Left cardiac atrium (tissue), 4 donors: ENCODE measurements at places on chromosomes 11 and 22.

DNA sequence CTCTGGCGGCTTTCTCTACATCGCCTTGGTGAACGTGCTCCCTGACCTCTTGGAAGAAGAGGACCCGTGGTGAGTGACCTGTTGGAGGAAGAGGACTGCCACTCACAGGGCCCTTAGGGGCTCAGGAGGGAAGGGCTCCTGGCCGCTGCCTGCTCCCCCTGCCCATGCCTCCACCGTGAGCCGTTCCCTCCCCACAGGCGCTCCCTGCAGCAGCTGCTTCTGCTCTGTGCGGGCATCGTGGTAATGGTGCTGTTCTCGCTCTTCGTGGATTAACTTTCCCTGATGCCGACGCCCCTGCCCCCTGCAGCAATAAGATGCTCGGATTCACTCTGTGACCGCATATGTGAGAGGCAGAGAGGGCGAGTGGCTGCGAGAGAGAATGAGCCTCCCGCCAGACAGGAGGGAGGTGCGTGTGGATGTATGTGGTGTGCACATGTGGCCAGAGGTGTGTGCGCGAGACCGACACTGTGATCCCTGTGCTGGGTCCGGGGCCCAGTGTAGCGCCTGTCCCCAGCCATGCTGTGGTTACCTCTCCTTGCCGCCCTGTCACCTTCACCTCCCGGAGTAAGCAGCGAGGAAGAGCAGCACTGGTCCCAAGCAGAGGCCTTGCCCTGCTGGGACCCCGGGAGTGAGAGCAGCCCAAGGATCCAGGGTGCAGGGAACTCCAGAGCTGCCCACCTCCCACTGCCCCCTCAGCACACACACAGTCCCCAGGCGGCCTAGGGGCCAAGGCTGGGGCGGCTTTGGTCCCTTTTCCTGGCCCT lies 6.9 kb downstream of the SLC39A13 start:
- DNase-seq = no peak

- DNase-seq = no peak
These were observed 991.2 kb upstream of the TENM4 start for GRCh38 chr11:80432057-80432456.

DNA sequence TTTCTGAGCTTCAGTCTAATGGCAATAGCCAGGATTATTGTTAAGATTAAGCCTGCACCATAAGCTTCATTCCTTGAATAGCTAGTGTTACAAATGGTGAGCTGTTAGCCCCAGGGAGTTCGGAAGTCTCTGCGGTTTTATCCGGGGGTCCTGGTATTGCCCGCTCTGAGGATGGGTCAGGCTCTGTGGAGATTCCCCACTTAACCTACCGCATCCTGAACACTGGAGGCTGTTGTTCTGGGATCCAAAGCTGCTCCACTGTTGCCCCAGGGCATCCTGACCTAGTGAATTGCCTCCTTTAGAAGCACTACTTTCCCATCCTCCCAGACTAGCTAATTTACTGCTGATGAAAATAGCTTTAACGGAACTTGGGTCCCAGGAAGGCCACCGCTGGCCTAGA lies 14.5 kb upstream of the PEX26 start:
- no peak for DNase-seq

DNA sequence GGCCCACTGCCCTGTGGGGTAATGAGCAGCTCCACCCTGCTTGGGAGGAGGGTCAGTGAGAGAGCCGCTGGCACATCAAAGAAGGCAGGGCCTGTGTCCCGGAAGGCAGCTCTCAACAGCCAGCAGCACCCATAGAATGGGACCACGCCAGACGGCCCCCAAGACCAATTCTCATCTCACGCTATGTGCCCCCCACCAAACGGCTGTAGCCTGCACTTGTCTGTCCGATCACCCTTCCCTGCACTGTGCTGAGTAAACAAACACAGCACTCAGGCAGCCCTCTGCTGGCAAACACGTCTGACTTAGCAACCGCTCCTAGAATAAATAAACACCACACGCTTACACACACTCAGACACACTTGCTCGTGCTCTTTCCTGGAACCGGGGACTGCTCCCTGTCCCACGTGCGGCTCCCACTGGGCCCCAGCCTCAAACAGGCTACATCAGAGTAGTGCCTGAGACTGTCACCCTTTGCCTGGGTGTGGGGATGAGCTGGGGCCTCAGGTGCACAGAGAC lies 53.2 kb upstream of the CDON start:
- DNase-seq = peak; percentile 82

DNA sequence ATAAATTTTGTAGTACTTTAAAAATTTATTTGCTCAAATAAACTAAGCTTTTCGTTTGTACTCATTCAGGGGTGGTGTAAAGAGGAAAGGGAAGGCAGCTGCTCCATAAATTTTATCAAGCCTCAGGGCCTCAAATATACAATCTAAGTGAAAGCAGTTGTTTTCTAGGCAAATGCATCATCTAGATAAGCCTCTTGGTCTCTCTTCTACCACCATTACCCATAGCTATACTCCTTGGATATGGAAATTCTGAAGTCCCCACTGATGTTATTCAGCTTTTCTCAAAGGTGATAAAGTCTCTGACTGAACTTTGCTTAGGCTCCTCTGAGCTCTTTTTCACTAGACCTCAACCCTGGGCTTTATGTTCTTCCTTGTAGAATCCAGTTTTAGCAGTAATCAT lies 1313.1 kb downstream of the JRKL start:
- no peak for DNase-seq

DNA sequence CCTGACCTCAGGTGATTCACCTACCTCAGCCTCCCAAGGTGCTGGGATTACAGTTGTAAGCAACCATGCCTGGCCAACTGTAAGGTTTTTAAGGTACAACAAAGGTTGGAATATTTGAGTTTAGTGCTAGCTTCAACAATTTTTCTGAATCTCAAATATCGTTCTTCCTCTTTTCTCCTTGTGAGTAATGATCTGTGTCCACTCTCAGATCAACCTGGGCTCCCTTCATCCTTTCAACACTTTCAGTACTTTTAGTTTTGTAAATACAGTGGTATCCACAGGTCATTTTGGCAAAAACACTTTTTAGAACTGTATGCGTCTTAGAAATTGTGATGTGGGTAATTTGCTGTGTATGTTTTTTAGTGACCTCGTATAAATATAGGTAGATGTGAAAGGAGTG lies 7.9 kb downstream of the PACS1 start:
- no peak for DNase-seq

DNA sequence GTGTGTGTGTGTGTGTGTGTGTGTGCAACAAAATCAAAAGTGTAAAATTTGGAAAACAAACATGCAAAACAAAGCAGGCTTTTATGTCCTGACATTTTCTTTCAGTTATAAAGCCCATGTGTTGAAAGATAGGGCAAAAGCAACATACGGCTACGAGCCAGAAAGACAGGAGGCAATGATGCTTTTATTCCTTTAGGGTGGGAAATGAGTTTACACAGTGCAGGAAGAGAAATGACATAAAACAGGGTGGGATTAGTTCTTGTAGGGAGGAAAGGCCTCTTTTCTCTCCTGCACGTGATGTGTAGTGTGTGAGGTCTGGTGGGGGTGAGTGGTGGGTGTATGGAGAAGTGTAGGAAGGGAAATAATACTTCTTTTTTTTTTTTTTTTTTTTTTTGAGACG lies 29.4 kb downstream of the IL18 start:
- no peak for DNase-seq

DNA sequence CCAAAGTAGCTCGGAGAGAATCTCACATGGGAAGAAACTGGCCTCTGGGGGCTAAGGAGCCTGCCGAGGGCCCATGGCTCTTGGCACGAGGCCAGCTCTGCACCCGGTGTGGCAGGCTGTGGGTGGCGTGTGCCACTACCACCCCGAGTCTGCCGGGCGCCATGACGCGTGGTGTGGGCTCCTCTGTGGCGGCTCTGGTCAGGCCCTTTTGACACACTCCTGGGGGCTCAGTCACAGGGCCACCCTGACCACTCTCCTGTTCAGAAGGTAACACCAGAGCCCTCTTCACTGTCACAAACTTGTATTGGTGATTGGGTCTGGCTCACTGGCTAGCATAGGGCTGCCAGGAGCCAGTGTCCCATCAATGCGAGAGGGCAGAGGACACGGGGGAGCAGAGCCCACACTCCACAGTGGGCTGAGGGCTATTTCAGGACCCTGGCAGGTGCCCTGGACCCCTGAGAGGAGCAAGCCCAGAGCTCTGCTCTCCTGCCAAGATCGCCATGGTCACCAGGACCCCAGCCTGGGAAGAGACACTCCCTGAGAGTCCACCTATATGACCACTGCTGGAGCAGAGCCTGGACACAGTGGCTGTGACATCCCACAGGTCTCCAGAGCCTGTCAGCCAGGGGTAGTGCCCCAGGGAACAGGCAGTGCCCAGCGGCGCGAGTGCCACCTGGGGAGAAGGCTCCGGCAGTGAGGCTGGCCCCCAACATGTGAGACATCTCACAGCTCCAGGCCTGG lies 8.6 kb upstream of the PPM1F start:
- no peak for DNase-seq

DNA sequence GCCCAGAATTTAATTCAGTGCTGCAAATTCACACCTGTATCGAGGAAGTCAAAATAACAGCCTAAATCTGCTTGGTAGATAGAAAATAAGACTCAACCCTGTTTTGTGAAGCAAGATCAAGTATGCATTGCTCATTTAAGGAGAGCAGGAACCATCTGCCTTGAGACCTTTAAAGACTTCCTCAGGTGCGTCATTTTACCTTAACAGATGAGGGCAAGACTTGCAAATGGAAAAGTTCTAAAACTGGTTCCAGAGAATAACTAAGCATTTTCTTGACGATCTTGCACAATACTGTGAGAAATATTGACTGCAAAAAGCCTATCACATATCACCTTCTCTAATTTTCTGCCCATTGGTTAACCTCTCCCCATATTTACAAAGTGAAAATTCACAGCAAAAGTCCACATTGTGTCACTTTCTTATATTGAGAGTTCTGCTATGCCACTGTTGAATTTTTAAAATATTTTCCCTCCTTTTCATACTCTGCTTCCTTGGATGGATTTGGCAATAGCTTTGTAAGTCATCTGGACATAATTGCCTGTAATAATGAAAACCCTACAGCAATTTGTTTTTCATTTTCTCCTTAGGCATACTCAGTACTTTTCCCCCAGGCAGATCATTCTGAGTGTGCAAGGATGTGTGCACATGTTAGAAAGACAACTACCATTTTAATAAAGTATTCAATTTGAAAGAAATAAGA lies 234.2 kb downstream of the AASDHPPT start:
- no peak for DNase-seq

- peak; percentile 53 for DNase-seq
These were observed 35.2 kb downstream of the LRFN4 start for GRCh38 chr11:66891851-66892660.

DNA sequence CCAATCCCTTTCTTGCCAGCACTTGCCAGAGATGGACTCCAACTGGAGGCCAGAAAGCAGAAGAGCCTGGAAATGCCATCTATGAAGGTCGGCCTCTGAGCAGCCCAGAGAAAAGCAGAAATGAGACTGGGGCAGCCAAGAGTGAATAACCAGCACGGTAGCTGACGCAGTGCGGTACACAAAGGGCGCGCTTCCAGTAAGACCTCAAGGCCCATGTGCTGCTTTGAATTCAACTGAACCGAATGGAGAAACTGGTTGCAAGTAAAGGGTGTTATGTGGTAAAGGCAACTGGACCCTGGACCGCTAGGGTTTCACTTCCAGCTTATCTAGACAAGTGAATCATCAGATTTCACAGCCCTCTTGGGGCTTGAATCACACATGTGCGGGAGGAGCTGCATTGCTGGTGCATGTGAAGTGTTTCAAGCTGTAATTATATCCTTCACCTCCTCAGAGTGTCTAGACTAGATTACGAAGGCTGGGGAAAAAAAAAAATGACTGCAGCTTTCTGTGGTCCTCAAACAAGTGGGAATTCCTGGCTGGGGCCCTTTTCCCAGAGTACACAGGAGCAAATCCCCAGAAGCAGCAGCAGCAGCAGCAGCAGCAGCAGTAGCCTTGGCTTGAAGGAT lies 128.9 kb downstream of the CCDC34 start:
- DNase-seq = peak; percentile 67

GRCh38 chr11:86145439-86146156 lies 76.7 kb upstream of the PICALM start:
- no peak for DNase-seq

- no peak for DNase-seq
These were observed 25.0 kb upstream of the CREB3L1 start for GRCh38 chr11:46252373-46252914.

DNA sequence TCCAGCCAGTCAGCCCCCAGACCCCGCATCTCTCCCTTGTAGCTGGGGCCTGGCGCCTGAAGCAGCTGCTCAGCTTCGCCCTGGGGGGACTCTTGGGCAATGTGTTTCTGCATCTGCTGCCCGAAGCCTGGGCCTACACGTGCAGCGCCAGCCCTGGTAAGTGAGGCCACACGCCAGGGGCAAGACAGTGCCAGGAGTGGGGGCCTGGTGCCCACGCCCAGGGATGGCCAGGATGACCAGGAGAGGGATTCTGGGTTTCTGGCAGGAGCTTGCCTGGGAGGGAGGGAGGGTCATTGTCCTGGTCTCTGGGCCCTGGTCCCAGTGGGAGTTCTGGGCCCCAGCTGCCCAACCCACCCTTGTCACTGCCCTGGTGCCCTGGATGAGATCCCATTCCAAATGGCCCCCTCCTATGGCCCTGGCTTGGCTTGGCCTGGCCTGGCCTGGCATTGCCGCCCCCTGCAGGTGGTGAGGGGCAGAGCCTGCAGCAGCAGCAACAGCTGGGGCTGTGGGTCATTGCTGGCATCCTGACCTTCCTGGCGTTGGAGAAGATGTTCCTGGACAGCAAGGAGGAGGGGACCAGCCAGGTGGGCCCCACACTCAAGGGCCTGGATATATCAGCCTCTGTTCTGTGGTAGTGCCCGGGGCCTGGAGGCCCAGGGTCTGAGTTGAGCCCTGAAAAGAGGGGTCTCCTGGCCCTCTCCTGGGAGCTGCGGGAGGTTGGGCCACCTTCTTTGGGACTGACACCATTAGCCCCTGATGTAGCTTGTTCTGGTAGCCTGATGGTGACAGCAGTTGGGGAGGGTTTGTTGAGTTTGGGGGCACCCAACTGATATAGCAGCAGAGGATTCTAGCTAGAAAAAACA lies 3.7 kb downstream of the SLC39A13 start:
- no peak for DNase-seq

- DNase-seq = no peak
These were observed 5.7 kb upstream of the SUN2 start for GRCh38 chr22:38761202-38762162.

DNA sequence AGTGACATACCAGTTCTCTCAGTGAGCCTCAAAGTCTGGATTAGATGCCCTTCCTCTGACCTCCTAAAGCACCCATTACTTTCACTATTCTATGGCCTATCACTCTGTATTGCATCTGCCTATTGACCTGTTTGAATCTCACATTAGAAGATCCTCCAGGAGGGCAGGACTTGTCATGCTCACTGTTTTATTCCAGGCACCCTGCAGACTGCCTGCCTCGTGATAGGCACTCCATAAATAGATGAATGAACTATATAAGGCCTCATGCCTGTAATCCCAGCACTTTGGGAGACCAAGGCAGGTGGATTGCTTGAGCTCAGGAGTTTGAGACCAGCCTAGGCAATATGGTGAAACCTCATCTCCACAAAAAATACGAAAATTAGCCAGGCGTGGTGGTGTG lies 160.1 kb upstream of the CADM1 start:
- DNase-seq = no peak
